ENCODE measurements at places on chromosomes 1 and 21.
A peak's percentile ranks its signal among the peaks of the same experiment; 100 is the strongest.

- peak; percentile 18 for DNase-seq
These were observed 28.9 kb upstream of the CLSTN1 start for GRCh38 chr1:9852410-9853248.

GRCh38 chr1:234722904-234723720, 113.1 kb upstream of the IRF2BP2 start:
- DNase-seq = peak; percentile 65

GRCh38 chr1:112488141-112488540, 20.6 kb upstream of the WNT2B start:
- DNase-seq = no peak

- no peak for DNase-seq
These were observed 172.8 kb upstream of the PTGFR start for GRCh38 chr1:78318011-78318410.

- DNase-seq = no peak
These were observed 62.0 kb downstream of the UMODL1 start for GRCh38 chr21:42133131-42133530.

GRCh38 chr21:31729622-31730343, 2.1 kb downstream of the SCAF4 start:
- DNase-seq = no peak

DNA sequence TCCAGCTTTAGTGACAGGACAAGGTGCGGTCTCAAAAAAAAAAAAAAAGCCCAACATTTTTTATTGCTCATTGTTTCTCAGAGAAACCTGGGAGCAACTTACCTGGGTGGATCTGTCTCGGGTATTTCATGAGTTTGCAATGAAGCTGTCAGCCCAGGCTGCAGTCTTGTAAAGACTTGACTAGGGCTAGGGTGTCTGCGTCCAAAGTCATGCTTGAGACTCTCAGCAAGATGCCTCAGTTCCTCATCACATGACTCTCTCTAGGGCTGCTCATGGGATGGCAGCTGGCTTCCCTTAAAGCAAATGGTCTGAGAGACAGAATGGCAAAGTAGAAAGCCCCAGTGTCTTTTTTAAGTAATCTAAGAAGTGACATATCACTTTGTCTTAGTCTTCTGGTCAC, 8.1 kb downstream of the GABPA start:
- no peak for DNase-seq

DNA sequence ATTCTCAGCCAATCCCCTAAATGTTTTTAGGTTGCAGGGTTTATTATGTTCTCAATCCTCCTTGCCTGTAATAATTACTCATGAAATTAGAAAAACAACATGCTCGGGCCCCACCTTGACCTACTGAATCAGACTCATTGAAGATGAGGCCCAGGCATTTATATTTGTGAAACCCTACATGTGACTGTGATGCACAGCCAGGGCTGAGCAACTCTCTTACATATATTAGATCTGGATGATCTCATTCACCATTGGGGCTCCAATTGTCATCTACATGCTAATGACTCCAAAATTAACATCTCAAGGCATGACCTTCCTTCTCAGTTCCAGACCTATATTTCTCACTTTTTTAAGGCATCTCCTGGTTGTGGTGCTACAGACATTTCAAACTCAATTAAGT, 103.3 kb downstream of the WDR3 start:
- no peak for DNase-seq

GRCh38 chr1:65207317-65207716, 59.3 kb downstream of the AK4 start:
- DNase-seq = no peak

GRCh38 chr21:10627316-10627863, 106.0 kb downstream of the TPTE start:
- DNase-seq = no peak

GRCh38 chr1:154925335-154926170, 11.0 kb downstream of the PMVK start:
- no peak for DNase-seq

Data from AG04450 (cell line).